A549 (cell line): ENCODE measurements at places on chromosomes 7 and 10.

- DNase-seq: no peak
Measured at GRCh38 chr10:20978617-20979016, 81.5 kb upstream of the NEBL start.

- DNase-seq: no peak
Measured at GRCh38 chr7:155555116-155555695, 8.8 kb upstream of the CNPY1 start.

- DNase-seq: no peak
Measured at GRCh38 chr10:132575320-132576201, 38.0 kb downstream of the INPP5A start.

GRCh38 chr10:87656431-87657072, 3.1 kb upstream of the PAPSS2 start:
- peak; percentile 58 for DNase-seq

DNA sequence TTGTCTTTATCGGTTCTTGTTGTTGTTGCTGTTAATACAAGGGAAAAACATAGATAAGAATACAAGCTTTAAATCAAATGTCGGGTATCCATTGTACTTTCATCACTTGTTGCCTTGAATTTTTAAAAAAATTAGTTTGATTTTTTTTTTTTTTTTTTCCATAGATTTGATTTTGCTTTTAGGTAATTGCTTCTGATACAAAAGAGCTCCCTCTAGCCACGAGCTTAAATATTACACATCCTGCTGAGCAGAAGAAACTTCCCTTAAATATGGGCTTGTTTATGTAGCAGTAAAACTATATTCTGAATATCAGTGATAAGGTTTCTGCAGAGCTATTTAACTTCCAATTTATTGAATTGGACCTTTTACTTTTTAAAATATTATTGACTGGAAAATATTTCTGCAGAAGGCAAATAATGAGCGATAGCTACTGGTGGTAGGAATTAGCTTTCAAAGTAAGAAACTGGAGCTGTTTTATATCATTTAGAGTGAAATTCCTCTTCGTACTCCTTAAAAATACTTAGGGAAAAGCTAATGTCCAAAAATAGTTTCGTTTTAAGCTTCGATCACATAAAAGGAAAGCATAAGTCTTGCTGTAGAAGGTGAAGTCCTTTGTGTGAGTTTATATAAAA, 216.9 kb downstream of the POLR1F start:
- peak; percentile 24 for DNase-seq

DNA sequence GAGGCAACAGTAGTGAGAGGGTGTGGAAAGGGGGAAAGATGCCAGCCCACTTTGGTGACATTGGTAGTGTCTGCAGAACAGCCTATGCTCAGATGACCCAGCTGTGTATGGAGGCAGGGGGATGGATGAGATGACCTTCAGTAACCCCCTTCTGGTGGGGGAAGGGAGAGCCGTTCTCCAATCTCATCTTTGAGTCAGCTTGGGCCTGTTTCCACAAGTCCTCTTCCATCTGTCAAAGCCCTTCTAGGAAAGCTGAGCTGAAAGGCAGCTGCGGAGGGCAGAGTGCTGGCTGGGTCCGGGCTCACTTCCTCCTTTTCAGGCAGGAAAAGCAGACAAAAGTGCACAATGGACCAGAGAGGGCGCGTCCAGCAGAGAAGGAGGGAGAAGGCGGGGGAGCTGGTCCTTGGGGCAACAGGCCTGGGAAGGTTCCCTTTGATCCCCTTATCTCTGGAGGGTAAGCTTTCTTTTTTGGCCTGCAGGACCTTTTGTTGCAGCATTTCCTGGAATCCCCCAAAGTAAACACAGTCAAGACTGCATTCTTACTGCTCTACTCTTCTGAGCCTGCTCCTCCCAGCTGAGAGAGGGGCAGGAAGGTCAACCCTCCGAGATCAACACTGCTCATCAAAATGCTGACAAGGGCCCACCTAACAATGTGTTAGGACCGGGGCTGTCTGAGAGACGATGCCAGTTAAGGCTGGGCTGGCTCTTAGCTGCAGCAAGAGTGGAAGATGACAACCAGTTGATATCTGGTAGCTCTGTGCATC, 1.2 kb upstream of the LRMDA start:
- peak; percentile 50 for DNase-seq

GRCh38 chr7:1080921-1081255, 7.0 kb upstream of the GPER1 start:
- DNase-seq: no peak

GRCh38 chr7:144148224-144148827, 25.4 kb downstream of the OR2A14 start:
- no peak for DNase-seq

- no peak for DNase-seq
Measured at GRCh38 chr7:117630501-117630900, 150.7 kb downstream of the CFTR start.

DNA sequence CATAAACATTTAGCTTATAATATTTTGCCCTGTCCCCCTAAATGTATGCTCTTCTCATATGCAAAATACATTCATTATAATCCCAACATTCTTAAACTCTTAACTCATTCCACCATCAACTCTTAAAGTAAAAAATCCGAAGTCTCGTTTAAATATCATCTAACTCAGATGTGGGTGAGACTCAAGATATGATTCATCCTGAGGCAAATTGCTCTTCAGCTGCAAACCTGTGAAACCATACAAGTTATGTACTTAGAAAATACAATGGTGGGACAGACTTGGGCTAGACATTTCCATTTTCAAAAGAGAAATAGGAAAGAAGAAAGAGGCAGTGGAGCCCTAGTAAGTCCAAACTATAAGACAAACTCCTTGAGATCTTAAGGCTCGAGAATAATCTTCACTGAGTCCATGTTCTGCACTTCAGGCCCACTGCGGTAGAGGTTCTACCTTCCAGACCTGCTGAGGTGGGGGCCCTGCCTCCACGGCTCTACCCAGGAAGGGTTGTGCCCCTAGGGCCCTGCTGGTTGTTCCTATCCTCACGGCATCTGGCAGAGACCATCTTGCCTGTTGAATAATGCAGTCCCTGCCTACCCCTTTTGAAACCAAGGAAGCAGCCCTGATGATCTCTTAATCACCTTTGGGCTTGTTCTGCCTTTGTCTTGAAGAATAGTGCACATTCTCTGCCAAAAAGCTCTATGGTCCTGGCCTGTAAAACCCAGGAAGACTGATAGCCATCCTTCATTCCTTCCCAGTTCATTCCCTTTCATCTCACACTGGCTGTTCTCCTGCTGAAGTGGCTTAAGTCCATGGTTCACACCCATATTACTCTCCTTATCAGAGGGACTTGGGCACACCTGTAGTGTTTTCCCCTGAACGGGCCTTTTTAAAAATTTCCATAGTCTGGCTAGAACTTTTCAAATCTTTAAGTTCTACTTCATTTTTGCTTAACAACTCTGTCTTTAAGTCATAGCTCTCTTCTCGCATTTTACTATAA, 37.3 kb downstream of the INPP5F start:
- no peak for DNase-seq

DNA sequence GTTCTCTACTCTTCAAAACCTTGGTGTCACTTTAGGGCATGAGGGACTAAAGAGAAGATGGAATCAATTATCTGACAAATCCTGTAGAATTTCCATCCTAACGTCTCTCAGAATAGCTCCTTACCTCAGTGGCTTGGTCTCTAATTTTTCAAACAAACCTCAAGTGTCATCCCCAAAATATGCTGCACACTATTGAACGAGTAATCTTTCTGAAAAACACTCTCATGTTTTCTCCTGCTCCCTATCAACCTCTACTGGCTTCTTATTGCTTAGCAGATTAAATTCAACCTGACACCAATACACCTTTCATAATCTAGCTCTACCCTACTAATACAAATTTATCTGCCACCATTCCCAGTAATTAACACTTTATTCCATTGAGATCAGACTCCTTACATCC, 8.5 kb downstream of the CNOT4 start:
- no peak for DNase-seq

DNA sequence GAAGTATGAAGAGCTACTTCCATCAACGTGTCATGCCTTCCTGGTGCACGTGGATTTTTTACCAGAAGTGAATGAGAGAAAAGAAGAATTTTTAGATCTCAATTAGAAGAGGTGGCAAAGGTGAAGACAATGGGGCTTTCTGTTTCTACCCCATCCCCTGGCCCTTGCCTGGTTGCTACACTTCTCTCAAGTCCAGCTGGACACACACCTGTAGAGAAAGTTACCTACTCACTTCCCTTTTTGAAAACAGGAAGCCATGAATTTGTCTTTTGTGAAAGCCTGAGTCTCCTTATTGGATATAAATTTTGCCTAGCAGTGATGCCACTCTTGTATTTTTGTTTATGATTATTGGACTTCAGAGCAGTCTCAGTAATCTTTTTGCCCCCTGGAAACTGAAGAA, 142.9 kb upstream of the AKR1E2 start:
- no peak for DNase-seq

- DNase-seq: no peak
Measured at GRCh38 chr7:36404639-36405408, 15.2 kb downstream of the ANLN start.

- DNase-seq: no peak
Measured at GRCh38 chr10:127801302-127801701, 64.3 kb downstream of the FOXI2 start.

DNA sequence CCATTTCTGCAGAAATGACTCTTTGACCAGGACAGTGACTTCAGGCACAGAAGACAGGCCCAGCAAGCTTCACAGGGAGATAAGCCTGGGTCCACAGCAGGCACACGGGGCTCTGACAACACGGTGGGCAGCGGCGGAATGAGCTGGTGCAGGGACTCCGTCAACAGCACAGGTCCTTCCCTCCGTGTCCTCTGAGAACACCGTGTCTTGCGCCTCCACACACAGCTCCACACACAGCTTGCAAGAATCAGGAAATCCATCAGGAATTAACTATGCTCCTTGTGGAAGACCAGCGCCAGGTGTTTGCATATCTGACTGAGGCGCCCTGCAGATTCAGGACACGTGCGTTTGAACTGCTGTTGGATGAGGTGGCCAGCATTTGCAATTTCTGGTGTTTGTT, 39.6 kb downstream of the TCERG1L start:
- no peak for DNase-seq

DNA sequence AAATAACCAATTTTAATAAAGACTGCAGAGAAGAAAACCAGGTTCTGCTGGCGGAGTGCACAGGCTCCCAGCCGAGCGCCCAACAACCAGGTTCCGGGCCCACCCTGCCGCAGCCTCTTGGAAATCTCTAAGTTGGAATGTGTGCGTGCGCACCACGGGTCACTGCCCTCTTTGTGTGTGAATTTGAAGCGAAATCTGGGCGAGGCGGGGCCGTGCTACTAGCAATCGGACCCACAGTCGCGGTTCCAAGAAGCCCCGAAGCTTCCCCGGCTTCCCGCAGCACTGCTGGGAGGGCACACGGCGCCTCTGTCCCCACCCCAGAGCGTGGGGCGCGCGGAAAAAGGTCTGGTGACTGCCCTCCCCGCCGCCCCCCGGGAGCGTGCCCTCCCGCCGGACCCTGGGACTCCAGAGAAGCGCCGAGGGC, 666 bp upstream of the MAP3K8 start:
- DNase-seq: peak; percentile 59

DNA sequence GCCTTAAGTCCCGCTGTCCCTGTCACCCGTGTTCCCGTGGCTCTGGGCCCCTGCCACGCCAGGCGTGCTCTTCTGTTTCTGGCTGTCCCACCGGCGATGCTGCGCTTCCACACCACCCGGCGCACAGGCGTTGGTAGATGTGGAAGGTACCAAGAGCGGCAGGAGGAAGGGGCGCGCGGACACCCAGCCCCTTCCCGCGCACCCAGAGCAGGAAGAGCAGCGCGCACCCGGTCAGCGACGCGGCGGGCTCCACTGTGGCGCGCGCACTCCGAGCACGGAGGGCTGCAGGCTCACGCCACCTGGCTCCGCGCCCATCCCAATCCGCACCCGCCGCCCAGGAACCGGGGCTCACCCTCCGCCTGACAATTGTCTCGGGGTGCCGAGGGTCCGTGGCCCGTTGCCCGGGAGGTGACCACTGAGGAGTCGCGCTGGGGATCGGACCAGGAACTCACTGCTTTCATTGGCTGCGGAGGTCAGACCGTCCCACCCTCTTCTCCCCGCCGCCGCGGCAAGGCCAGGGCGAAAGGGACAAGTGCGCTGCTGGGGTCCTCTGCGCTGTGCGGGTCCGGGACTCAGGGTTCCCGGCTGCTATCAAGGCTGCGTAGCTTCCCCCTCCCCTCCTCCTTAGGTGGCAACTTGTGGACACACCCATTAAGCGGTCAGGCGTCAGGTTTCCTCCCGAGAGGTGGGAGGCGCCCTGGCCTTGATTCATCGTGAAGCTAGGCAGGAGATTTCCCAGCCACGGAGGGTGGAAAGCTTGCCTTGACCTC, 121.6 kb upstream of the ZNF92 start:
- peak; percentile 83 for DNase-seq

- DNase-seq: no peak
Measured at GRCh38 chr10:12177642-12178041, 18.0 kb downstream of the NUDT5 start.

- no peak for DNase-seq
Measured at GRCh38 chr10:92184977-92185376, 105.9 kb downstream of the CPEB3 start.

DNA sequence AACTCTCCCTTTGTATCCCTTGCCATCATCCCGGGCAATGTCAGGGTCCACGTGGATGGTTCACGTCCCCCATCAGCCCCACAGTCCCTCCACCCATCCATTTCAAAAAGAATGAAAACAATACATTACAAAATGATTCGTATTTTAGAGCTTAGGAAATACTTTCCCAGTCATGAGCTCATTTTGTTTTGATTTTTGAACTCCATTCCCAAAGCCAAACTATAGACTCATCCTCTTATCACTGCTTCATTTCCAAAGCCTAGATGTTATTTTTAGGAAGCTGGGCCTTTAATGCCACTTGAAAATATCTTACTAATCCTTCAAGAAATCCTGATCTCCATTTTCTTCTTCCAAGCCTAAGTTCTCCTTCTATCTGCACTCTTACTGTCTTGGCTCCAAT, 72.1 kb downstream of the WNT2 start:
- DNase-seq: no peak

DNA sequence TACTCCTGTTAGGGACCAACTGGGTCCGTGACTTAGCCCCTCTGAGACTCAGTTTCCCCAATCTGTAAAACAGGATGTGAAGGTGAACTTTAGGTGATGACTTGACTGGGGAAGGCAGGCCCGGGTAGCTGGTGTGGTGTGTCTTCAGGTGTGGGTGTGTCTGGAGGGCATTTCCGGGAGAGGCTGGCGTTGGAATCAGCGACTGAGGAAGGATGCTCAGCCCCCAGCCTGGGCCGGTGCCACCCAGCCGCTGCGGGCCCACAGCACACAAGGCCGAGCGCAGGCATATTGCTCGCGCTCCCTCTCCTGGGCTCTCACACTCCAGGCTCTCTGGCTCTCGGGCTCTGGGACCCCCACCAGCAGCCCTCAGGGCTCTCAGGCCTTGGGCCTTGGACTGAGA, 31.7 kb upstream of the CNPY1 start:
- DNase-seq: no peak

DNA sequence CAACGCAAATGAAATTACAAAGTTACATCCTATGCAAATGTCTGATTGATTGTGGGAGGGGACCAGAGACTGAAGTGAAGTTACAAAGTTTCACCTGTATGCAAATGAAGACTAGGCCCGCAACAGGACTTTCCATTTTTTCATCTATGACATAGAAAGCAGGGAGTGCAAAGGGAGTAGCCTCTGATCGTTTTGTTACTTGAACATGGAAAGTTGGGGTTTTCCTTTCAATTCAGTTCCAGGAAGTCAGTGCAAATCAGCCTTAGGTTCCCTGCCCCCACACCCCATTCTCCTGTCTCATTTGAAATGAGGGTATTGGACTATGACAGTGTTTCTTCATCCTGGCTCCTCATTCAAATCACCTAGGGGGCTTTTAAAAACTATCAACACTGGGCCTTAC, 96.9 kb upstream of the HABP2 start:
- no peak for DNase-seq

GRCh38 chr10:118041316-118041715, 5.4 kb downstream of the RAB11FIP2 start:
- no peak for DNase-seq
